AG04450 (cell line): ENCODE measurements at places on chromosomes 11 and 22. TPM values are rescaled to one million over a fixed set of nuclear protein-coding genes. Genes with fewer than 3 reads are reported as not detected.

MMP3 gene
- polyA plus RNA-seq = 1.2 and 2.1 TPM in 2 replicates

MN1 gene
- polyA plus RNA-seq = 2.7 and 4.4 TPM in 2 replicates

TRIM29 gene
- 0.07 TPM in 1 of 2 replicates, not detected in the other for polyA plus RNA-seq

BATF2 gene
- polyA plus RNA-seq = 1.5 and 2.1 TPM in 2 replicates

KLHDC7B gene
- 0.02 and 0.04 TPM in 2 replicates for polyA plus RNA-seq

OR2D2 gene
- polyA plus RNA-seq = 0.09 TPM in 1 of 2 replicates, not detected in the other

PHLDB1 gene
- 83.0 and 97.6 TPM in 2 replicates for polyA plus RNA-seq

SMIM38 gene
- polyA plus RNA-seq = 0.09 and 0.10 TPM in 2 replicates

RRAS2 gene
- polyA plus RNA-seq = 74.5 and 95.8 TPM in 2 replicates

TAF6L gene
- 8.9 and 13.4 TPM in 2 replicates for polyA plus RNA-seq

P2RY6 gene
- not detected in 2 replicates for polyA plus RNA-seq

UBQLNL gene
- polyA plus RNA-seq = 0.31 and 0.42 TPM in 2 replicates

CCDC188 gene
- polyA plus RNA-seq = not detected in 2 replicates

PHF21B gene
- polyA plus RNA-seq = 0.02 TPM in 1 of 2 replicates, not detected in the other

HEPN1 gene
- polyA plus RNA-seq = 0.06 TPM in 1 of 2 replicates, not detected in the other

A4GALT gene
- 1.8 and 2.7 TPM in 2 replicates for polyA plus RNA-seq

SDHAF2 gene
- polyA plus RNA-seq = 71.6 and 86.5 TPM in 2 replicates

SHANK3 gene
- polyA plus RNA-seq = 0.47 and 0.63 TPM in 2 replicates

POTEH gene
- not detected in 2 replicates for polyA plus RNA-seq

CSF2RB gene
- polyA plus RNA-seq = not detected in 2 replicates

P4HA3 gene
- polyA plus RNA-seq = 8.5 and 10.7 TPM in 2 replicates

RFPL3 gene
- polyA plus RNA-seq = not detected in 2 replicates

FGF3 gene
- not detected in 2 replicates for polyA plus RNA-seq

GLYAT gene
- polyA plus RNA-seq = not detected in 2 replicates

OR4S2 gene
- not detected in 2 replicates for polyA plus RNA-seq

DDTL gene
- 0.78 and 1.1 TPM in 2 replicates for polyA plus RNA-seq

P2RX6 gene
- polyA plus RNA-seq = 1.7 and 1.9 TPM in 2 replicates

SCGB1A1 gene
- not detected in 2 replicates for polyA plus RNA-seq

CASP5 gene
- 0.07 and 0.15 TPM in 2 replicates for polyA plus RNA-seq

OR8D1 gene
- polyA plus RNA-seq = not detected in 2 replicates

IFTAP gene
- 40.6 and 56.2 TPM in 2 replicates for polyA plus RNA-seq

CHST1 gene
- 0.06 and 0.16 TPM in 2 replicates for polyA plus RNA-seq

BTG4 gene
- not detected in 2 replicates for polyA plus RNA-seq

PIK3IP1 gene
- polyA plus RNA-seq = 23.3 and 23.8 TPM in 2 replicates

ARAP1 gene
- 52.4 and 74.8 TPM in 2 replicates for polyA plus RNA-seq

UPK3A gene
- not detected in 2 replicates for polyA plus RNA-seq
